Astrocyte (in vitro differentiated cells and primary cell): ENCODE measurements at places on chromosomes 1 and 21.

- peak; percentile 88 for DNase-seq
Observed at GRCh38 chr1:6743189-6744101, 41.8 kb upstream of the CAMTA1 start.

DNA sequence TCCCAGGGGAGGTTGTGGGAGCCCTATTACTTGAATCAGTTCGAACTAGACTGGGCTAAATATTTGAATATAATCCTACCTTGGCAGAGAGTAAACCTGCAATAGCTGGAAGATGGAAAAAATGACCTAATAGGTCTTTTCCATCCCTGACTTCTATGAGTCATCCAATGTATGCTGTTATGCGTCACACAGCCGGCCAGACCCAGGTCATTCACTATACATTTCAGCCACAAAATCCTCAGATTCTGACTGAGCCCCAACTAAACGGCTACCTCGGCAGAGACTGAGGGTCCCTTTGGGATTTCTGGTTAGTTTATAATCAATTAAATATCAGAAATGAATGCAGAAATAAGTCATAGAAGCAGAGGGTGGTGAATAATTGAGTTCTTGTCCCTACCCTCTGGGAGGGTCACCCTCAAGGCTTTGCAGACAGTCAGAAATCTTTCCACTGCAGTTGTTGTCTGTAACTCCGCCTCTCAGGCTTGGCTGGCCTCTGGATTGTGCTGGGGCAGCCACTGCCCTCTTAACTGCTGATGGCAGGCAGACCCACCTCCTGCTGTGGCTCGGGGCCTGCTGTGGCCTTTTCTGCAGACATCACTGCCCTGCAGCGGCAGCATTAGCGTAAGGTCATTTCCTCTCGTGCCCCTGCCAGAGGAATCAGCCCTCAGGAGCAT is 240.5 kb downstream of the TGFB2 start:
- peak; percentile 79 for DNase-seq

DNA sequence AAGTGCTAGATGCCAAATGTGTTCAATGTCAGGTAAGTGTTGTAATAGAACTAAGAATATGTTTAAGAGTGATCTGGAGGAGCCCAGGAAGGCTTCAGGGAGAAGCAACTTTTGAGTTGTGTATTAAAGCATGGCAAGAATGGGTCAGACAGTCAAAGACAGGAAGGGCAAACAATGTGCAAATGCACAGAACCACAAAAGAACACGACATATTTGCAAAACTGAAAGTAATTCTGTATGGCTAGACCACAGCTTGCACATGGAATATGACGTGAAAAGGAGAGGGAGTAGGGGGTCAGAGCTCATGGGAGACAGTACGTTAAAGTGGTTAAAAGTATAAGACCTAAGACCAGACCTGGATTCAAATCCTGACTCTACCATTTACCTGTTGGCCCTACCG is 7.1 kb upstream of the SORT1 start:
- no peak for DNase-seq

- DNase-seq: no peak
Observed at GRCh38 chr1:196897158-196897828, 9.4 kb downstream of the CFHR4 start.

GRCh38 chr1:116111524-116112021 is 374 bp downstream of the MAB21L3 start:
- DNase-seq: no peak

- no peak for DNase-seq
Observed at GRCh38 chr1:195866091-195866780, 742.0 kb downstream of the KCNT2 start.

- DNase-seq: no peak
Observed at GRCh38 chr1:3652548-3653285, 401 bp downstream of the TP73 start.

GRCh38 chr21:40902993-40903392 is 56.0 kb upstream of the DSCAM start:
- no peak for DNase-seq

- no peak for DNase-seq
Observed at GRCh38 chr1:112714313-112715263, 544 bp downstream of the PPM1J start.

DNA sequence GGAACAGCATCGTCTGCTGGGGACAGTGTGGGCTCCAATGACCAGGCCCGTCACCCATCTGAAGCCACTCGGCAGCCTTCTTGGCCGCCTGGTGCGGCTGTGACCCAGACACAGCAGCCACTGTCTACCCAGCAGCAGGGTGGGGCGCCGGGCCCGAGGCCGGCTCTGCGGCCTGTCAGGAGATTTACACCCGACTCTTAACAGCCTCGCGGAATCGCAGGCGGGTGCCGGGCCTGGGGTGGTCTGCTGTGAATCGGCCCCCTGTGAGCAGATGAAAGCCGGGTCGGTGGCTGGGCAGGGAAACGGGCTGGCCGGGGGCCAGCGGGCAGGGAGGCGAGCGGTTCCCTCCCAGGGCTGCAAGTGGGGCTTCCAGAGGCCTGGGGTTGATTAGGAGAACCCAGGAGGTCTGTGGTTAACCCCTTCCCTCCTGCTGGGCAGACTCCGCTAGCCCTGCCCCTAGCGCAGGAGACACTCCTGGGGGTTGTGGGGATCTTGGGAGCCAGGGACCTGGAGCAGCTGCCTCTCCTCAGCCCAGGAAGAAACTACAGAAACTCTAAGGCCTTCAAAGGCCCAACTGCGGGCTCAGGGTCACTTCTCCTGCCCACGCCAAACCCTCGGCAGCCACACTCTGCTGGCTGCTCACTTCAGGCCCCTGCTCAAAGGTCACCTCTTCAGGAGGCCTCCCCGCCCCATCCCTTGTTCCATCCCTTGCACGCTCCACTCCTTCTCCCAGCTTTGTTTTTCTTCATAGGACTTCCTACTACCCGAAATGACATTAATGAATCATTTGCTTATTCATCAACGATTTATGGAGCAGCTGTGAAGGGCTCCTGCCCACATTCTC is 15.6 kb downstream of the RUNX3 start:
- peak; percentile 70 for DNase-seq

DNA sequence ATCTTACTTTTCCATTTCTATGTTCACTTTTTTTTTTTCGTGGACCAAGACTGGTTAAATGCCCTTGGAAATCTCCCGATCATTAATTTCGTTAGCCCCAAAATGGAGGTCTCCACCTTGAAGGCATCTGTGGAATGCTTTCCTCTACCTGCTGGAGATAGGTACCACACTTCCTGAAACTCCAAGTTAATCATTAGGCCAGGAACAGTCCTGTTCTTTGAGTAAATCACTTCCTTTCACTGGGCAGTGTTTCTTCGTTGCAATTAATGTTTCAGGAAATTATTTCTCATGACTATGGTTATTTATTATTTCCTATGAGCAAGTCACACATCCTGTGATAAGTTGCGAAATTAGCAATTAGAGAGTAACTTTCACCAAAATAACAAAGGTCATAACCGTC is 225.2 kb upstream of the LYPLAL1 start:
- DNase-seq: no peak

DNA sequence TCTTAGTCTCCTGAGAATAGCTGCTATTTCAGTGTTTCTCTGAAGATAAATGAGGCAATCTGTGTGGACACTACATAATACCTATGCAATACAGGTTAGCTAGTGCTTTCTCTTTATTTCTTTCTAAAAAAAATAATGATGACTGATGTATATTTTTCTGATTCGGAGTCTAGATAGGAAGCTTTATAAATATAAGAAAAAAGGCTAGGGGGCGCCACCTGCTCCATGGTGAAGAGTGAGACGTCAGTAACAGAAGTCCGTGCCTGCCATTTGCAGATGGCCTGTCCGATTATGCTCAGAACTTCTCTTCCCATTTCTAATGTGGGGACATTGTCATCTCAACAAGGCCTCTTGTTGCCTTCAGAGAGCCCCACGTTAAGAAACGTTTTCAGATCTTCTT is 26.4 kb downstream of the QSOX1 start:
- DNase-seq: no peak

- no peak for DNase-seq
Observed at GRCh38 chr1:228097333-228098081, 5.6 kb downstream of the C1orf35 start.

GRCh38 chr1:2948751-2949680 is 72.3 kb upstream of the ACTRT2 start:
- DNase-seq: no peak

GRCh38 chr1:180948641-180949615 is 36.2 kb downstream of the KIAA1614 start:
- DNase-seq: no peak

- peak; percentile 32 for DNase-seq
Observed at GRCh38 chr1:89608319-89608983, 24.5 kb upstream of the LRRC8C start.

DNA sequence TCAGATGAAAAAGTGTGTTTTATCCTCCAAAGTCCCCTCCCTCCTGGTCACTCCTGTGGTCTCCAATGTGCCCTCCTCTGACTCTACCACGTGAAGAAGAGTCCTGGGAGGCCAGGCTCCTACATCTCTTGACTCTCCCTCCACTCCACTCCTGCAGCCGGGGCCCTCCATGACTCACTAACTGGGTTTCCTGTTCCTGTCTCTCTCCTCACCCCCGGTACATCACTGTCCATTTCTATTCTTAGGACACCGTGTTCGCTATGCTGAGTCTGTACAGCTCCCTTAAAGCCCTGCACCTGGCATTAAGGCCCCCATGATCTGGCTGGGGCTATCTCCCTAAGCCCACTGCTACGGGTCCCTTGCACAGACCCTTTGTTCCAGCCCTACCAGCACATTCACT is 93.4 kb downstream of the BCAR3 start:
- DNase-seq: no peak

- no peak for DNase-seq
Observed at GRCh38 chr1:1419813-1420653, 1.0 kb downstream of the ANKRD65 start.

GRCh38 chr1:212637902-212638301 is 29.3 kb downstream of the ATF3 start:
- peak; percentile 53 for DNase-seq

- no peak for DNase-seq
Observed at GRCh38 chr1:78437941-78438340, 52.8 kb upstream of the PTGFR start.

- DNase-seq: no peak
Observed at GRCh38 chr1:89322402-89322801, 41.5 kb upstream of the GBP6 start.

- no peak for DNase-seq
Observed at GRCh38 chr1:22796642-22797041, 86.0 kb downstream of the EPHB2 start.

DNA sequence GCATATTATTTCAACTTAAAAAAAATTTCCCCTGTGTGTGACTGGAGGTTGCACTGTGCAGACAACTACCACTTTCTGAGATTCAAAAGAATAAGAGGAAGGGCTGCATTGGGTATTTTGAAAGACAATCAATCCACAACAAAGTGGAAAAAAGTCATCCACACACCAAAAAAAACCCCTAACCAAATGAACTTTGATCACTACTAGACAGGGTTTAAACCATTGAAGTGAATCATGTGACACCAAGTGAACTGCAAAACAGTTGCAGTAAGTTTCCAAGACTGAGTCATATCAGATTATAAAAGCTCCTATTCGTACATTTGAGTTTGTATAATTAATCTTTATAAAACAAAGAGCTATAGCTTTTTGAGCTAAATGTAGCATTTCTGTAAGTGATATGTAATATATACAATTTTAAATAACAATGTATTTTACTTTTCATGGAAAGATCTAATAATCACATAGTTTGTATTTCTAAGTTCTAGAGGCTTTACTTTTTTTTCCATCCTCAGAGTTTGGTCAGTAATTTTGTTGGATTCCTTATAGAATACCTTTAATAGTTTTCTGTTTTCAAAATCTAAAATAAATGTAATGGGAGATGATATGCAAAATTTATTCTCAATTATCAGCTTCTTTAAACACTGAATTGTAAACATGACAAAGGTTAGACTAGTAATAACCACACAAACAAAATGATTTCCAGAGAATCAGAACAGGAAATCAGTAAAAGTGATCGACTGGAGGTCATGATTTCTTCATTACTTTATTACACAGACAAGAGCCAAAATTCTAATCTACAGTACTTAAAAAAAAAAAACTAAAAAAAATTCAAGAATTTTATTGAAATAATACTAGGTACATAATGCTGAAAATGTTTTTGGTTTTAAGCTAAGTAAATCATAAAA is 50.5 kb upstream of the GFI1 start:
- peak; percentile 60 for DNase-seq

DNA sequence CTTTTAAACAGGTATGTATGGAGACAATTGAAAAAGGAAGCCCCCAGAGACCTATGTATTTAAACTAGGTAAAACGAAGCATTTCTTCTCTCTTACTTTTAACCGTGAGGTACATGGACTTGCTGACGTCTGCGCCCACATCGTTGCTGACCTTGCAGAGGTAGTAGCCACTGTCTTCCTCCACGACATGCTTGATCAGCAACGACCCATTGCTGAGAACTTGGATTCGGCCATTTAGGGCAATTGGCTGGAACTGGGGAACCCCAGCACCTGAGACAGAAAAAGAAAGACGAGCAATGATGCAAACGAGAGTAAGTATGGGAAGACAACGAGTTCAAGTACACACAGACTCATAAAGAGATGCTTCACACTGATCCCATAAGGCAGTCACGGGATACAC is 408.8 kb downstream of the PCP4 start:
- no peak for DNase-seq

GRCh38 chr1:67886076-67886475 is 52.8 kb upstream of the GNG12 start:
- DNase-seq: no peak

- no peak for DNase-seq
Observed at GRCh38 chr1:71039661-71040262, 7.9 kb downstream of the PTGER3 start.

DNA sequence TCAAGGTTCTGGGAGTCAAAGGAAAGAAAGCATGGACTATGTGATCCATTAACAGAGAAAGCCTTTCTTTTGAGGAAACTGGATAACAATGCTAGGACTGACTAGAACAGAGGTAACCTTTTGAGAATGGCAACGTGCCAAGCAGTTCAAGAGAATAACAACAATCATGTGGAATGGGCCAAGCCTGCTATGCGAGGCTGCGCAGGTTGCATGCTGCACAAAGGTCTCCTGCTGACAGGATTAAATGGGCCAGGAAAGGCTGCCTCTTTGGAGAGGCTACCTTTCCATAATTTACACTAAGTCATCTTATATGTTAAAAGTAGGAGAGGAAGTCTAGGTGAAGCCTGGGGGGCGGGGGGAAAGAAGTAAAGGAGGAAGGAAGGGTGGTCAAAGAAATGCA is 5.8 kb downstream of the PCNX2 start:
- DNase-seq: no peak

- DNase-seq: no peak
Observed at GRCh38 chr1:177631770-177632169, 338.1 kb downstream of the SEC16B start.

DNA sequence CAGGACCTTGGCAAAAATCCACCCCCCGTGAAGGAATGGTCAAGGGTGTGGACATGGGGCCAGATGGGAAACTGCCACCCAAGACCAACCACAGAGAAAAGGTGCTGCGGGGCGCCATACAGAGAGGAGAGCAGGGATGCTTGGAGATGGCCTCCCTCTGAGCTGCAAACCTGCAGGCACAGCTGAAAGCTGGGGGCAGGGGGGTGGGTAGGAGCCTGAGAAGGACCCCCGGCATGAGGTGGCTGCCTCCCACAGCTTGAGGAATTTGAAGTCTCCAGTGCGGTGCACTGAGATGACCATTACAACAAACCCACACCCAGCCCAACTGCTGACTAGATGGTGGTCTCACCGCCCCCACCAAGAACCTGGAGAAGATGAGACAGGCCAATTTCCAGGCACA is 84.8 kb downstream of the WDR4 start:
- DNase-seq: no peak

GRCh38 chr1:104933846-104934245 is 1184.1 kb downstream of the AMY1C start:
- DNase-seq: no peak
